ENCODE measurements at places on chromosomes 12 and 14. TPM values are rescaled to one million over a fixed set of nuclear protein-coding genes. Genes with fewer than 3 reads are reported as not detected.

Gene SPTB
- 0.01 TPM for polyA plus RNA-seq

Gene FKBP11
- polyA plus RNA-seq: 134 TPM

Gene MAP4K5
- polyA plus RNA-seq: 8.8 TPM

Gene AMDHD1
- polyA plus RNA-seq: 0.09 TPM

Gene KRT79
- not detected for polyA plus RNA-seq

Gene BCAT1
- 13.2 TPM for polyA plus RNA-seq

Gene POLE2
- 3.3 TPM for polyA plus RNA-seq

Data from BJ (cell line).